Naive thymus-derived CD8-positive, alpha-beta T cell (primary cell): ENCODE measurements at places on chromosomes 5 and 9.

- no peak for DNase-seq
Observed at GRCh38 chr5:63963080-63963735, 963 bp upstream of the HTR1A start.

- no peak for DNase-seq
Observed at GRCh38 chr5:53091289-53091688, 18.3 kb downstream of the MOCS2 start.

- no peak for DNase-seq
Observed at GRCh38 chr5:31476738-31477141, 55.2 kb downstream of the DROSHA start.

DNA sequence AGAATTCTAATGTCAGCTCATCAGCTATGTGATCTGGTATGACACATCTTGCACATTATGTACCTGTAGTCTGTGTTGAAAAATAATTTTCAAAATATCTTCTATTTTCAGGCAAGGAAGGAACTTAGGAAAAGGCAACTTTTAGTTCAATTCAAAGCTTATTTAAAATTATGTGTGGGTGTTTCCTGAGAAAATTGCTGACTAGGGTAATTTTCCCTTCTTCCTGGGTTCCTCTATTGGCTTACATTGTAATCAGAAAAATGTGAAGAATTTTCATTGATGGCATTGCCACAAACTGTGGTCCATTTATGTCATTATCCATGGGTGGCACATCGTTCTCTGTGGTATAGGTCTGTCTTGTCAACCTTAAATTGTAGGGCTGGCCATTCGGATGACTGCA, 328.7 kb upstream of the SGCD start:
- no peak for DNase-seq

GRCh38 chr5:53997736-53998627, 312.4 kb downstream of the ARL15 start:
- DNase-seq: no peak
